ENCODE measurements at places on chromosomes 7 and 10. TPM values are rescaled to one million over a fixed set of nuclear protein-coding genes. Genes with fewer than 3 reads are reported as not detected.

The AS3MT gene
- total RNA-seq = 1.4 TPM

- DNase-seq = no peak
Measured at GRCh38 chr7:74002474-74003017, 25.4 kb upstream of the ELN start.

- no peak for DNase-seq
Measured at GRCh38 chr10:60798031-60798430, 19.8 kb downstream of the CDK1 start.

DNA sequence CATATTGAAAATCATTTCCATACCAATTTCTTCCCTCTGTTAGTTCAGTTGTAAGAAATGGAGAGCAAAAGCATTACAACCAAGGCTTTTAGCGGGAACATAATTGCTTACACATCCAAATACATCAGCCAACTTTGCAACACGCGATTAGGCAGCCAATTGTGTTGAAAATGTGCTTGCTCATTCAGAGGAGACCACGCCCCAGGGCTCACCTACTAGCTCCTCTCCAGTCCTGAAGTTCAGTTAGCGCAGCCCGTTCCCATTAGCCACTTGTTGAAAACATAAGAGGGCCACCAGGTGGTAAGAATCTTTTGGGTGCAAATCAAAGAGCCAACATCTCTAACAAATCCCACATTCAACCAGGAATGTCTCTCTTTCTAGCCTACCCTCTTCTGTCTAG lies 213.2 kb upstream of the MDFIC start:
- no peak for DNase-seq

The RARRES2 gene
- total RNA-seq = 15.6 TPM

The OGDHL gene
- total RNA-seq = 0.18 TPM

GRCh38 chr10:23461557-23461956 lies 22.7 kb downstream of the OTUD1 start:
- DNase-seq = no peak

The CNPY1 gene
- total RNA-seq = not detected

DNA sequence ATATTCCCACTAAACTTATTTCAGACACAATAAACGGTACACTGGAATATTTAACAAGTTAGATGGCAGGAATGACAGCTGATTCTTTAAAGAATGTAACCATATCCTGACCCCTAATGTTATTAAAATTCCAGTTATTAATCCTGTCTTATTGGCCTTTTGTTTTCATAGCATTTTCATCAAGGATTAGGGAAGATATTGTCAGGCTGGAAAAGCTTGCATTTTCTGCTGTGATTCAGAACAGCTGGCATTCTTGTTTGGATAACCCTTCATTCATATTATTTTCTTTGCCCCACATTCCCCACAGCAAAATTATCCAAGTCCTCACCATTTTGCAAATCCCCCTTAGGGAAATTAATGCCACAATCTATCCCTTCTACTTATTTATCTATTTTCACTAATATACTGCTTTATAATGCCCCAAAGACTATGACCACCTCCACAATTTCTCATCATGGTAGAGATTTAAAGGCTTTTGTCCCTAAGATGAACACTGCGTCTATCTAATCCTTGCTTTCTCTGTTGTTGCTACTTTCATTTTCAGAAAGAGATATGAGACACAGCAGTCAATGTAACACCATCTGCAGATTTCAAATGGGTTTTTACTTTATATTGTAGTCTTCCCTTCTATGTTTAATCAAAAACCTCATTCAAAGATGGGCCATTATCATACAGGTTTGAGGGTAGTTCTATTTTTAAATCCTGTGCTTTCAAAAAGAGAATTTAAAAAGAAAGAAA lies 475.1 kb downstream of the PARD3 start:
- DNase-seq = no peak

The PRSS37 gene
- not detected for total RNA-seq

The CTTNBP2 gene
- total RNA-seq = 2.2 TPM

- DNase-seq = no peak
Measured at GRCh38 chr7:10770176-10770575, 203.5 kb upstream of the PHF14 start.

DNA sequence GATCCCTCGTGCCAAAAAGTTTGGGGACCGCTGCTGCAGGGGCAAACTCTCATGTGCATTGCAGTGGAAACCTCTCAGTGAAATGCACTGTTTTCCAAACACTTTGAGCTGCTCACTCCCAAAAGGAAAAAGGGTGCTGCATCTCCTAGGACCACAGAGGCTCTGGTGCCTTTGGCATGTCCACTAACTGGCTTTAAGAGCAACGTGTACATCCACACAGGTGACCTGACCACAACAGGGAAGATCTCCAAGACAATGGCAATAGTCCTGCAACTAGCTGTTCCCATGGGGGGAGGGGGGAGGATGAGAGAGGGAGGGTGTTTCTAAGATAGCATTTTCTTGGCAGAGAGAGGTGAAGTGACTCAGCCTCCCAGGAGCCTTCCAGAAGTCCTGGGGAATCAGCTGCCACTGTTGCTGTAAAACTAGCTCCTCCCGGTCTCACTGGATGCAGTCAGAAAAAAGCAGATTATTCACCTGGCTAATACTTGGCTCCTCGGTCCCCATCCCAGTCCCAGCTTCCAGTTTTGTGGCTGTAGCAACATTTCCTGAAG lies 181.7 kb downstream of the HECW1 start:
- DNase-seq = no peak

DNA sequence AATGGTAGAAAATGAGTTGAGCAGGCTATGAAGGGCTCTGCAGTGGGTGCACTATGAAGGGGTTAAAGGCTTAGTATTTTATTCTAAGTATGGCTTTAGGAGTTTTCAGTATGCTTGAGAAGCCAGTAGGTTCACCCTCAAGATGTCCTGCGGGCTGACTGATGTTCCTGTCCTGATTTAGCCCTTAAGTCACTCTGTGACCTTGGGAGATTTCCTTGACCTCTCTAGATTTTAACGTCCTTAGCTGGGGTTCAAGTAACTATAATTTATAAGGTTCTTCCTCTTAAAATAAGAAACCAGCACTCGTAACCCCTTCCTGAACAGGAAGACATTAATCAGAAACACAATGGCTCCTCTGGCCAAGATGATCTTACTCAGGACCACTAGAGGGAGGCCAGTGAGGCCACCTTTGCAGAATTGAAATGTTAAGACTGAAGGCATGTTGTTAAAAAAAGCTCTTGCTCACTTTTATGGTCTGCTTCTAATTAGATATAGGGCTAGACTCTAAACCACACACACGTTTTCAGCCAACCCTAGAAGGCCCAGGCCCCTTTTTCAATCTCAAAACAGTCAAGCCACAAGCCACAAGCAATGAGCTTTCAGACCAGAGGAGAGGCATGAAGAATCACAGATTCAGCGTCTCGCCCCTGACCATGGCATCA lies 41.9 kb downstream of the CDK1 start:
- DNase-seq = no peak

- DNase-seq = no peak
Measured at GRCh38 chr10:102113956-102114857, 6.0 kb downstream of the LDB1 start.

DNA sequence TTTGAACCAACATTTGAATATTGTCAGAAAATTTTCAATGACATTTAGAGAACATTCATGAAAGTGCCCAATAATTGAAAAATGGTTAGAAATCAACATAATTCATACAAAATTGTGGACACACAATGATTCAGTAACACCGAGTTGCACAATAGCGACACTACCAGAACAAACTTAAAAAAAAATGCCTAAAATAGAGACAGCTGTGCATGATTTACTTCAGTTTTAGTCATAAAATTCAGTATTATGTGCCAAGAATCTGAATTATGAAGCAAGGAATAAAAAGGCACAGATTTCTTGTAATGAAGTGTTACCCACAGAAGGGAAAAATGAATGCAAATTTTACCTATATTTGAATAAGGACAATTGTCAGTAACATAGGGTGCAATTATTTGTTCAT lies 396.0 kb downstream of the SEMA3D start:
- DNase-seq = no peak

DNA sequence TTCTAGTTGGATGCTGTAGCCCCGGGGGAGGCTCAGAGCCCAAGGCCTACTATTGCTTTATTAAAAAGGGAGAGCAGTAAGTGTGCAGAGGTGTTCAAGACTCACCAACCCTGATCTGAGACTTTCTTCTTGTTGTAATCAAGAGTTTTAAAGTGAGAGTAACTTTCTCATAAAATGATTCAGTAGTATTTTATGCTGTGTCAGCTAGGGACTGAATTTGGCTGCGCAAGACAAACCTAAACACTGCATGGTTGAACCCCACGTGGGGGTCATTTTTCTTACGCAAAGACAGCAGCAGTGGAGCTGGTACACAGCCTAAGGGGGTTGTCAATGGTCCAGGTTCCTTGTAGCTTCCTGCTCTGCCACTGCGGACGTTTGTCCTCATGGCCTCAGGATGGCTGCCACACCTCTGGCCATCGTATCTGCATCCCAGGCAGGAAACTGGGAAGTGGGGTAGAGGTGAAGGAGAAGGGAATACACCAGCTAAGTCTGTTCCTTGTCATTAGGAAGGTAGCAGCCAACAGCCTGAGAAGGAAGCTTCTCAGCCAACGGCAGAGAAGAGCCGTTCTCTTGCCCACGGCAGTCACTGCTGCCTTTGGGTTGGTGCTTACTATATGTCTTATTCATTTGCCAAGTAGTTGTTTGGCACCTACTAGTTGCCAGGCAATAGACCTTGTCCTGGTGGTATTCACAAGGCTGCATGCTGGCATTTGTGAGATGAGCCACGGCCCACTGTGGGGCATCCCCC lies 44.7 kb downstream of the ELFN1 start:
- DNase-seq = no peak

DNA sequence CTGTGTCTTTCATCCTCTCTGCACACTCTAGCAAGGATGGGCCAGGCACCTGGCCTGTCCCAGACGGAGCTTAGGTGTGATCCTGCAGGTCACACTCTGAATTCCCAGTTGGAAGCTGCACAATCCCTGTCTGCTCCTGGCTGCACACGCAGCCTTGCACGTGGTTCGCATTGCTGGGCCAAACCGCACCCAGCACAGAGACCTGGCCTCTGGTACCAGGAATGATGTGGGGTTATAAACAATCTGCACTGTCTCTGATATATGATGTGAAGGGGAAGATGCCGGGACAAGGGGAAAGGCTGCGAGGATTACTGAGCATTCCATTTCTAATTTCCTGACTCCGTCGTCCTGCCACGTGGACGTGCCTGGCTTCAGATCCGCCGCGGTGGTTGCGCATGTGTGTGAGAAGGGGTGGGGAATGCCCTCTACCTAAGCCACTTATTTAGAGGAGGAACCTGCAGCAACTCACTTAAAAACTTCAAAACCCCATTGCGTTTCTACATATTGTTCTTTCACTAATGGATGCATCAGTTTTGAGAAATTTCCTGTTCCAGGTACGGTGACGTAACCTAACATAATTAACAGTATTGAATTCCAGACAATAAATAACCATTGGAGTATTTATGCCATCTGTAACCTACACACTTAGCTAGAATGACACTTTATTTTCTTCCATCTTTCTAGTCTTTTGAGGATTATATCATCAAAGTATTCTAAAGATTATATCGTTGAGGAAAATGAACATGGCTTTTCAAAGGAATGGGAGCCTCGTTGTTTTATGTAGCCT lies 559.7 kb upstream of the MGMT start:
- no peak for DNase-seq

DNA sequence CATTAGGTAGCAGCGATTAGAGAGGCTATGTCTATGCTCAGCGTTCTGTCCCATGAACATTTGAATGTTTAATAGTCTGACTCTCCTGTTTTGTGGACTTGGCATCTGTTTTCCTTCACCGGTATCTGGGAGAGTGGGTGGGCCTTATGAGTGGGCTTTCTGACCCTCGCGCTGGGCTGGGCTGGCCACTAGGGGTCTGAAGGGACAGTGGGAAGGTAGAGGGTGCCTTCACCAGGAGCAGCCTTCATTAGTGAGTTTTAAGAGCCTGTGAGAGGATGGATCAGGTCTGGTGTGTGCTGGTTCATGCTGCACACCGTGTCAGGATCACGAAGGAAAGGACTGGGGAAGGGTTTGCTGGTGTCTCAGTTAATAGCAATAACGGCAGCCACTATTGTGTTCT lies 33.4 kb downstream of the DCLRE1A start:
- no peak for DNase-seq

GRCh38 chr7:21624320-21624719 lies 81.5 kb downstream of the DNAH11 start:
- DNase-seq = no peak

The NRCAM gene
- 2.5 TPM for total RNA-seq

The SRGN gene
- 24.9 TPM for total RNA-seq

DNA sequence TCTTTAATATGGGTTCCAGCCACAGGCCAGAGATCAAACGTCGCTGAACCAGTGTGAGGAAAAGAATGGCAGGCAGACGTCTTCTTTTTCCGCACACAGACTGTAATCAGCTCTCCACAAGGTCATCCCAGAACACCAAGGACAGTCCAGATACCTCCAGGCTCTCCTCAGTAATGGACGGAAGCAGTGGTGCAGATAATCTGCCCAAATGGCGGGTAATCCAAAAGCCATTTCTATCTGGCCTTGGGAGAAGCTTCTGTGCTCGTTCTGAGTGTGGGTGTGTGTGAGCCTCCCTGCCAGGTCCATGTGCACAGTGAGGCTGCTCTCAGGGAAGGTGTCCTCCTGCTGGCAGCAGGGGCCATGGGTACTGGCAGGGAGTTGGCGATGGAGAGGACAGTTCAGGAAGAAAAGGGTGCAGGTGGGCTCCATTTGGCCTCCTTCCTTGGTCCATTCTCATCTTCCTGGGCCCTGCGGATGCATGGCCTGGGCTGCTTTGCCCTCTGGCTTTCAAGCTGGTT lies 15.6 kb upstream of the TEX36 start:
- DNase-seq = no peak

DNA sequence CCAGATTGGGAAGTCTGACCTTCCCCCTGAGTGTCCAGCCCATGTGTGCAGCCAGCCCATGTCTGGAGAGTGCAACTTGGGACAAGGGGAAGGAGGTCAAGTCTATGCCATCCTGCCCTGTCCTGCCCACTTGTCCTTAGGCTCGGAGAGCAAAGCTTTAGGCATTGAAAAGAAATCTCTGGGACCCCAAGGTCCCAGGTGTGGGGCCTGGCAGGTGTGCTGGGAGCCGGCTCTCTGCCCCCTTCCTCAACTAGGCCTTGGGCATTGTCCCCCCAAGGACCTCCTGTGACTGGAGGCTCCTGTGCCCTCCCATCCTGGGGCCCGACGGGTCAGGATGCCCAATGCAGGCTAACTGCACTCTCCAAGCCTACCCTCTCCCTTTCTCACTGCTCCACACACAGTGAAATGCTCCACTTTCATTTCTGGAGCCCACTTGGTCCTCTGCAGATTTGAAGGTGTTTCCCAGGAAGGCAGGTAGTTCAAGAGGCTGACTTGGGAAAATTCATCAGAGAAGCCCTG lies 124.7 kb downstream of the PTPN20 start:
- peak; percentile 16 for DNase-seq

- DNase-seq = no peak
Measured at GRCh38 chr10:113384181-113384580, 168.7 kb upstream of the HABP2 start.

The ZNF92 gene
- total RNA-seq = 5.7 TPM

DNA sequence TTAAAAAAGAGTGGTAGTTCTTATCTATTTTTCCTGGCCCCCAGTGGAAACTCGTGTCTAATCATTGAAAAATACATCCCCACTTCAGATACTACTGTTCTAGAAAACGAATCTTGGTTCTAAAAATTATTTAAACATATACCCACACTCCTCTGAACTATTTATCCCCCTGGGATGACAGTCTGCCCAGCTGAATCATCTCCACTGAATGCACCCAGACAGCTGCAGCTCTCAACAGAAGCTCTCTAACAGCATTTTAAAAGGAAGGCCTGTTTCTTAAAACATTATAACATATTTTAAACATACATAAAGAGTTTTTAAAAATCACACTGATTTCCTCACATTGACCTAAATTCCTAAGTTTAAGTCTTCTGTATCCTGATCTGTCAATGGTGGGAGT lies 544.6 kb upstream of the PHF14 start:
- DNase-seq = no peak

GRCh38 chr7:15963206-15963605 lies 276.7 kb upstream of the MEOX2 start:
- no peak for DNase-seq

The FGL2 gene
- total RNA-seq = 7.8 TPM

All from suprapubic skin (tissue), 4 donors.